ENCODE measurements at places on chromosomes 3 and 15.

GRCh38 chr15:48914717-48915116 lies 36.8 kb downstream of the EID1 start:
- no peak for DNase-seq

GRCh38 chr3:42498791-42499477 lies 3.5 kb upstream of the VIPR1 start:
- DNase-seq = no peak

GRCh38 chr3:96334779-96335178 lies 479.6 kb upstream of the EPHA6 start:
- DNase-seq = no peak

- no peak for DNase-seq
Observed at GRCh38 chr3:60417576-60417975, 833.7 kb downstream of the FHIT start.

- no peak for DNase-seq
Observed at GRCh38 chr3:38227989-38228388, 37.6 kb upstream of the SLC22A13 start.

- no peak for DNase-seq
Observed at GRCh38 chr3:141915016-141915415, 38.6 kb downstream of the ATP1B3 start.

All from cerebellum (tissue), 4 donors.